ENCODE measurements at places on chromosomes 3 and 15.

DNA sequence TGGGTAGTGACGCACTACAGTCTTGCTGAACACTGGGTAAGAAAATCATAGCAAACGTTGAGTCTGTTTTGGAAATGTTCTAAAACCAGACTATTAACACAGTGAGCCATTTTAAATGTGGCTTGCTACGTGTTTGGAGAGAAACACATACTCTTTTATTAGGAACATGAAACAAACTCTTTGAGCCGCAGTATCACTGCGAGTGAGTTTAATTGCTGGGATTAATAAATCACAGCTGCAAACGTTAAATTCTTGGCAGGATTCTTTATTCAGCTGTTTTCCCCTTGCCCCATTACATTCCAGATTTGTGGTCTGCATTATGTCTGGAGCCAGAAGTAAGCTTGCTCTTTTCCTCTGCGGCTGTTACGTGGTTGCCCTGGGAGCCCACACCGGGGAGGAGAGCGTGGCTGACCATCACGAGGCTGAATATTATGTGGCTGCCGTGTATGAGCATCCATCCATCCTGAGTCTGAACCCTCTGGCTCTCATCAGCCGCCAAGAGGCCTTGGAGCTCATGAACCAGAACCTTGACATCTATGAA lies 33.6 kb downstream of the BTD start:
- H3K27me3 ChIP-seq, result peaks cover 4% of the 10 kb centered on the region
- no peak for DNase-seq
- H3K27ac ChIP-seq, result no peak overlapping the region
- H3K36me3 ChIP-seq, result no peaks in the 10 kb centered on the region

GRCh38 chr15:90716317-90716975 lies 700 bp upstream of the BLM start:
- H3K27me3 ChIP-seq, result no peaks in the 10 kb centered on the region
- peaks cover 43% of the 10 kb centered on the region for H3K4me1 ChIP-seq
- H3K4me3 ChIP-seq, result peak overlapping the region; percentile 83
- peaks cover 25% of the 10 kb centered on the region for H3K36me3 ChIP-seq
- no peak for DNase-seq

- DNase-seq, result no peak
- H3K4me1 ChIP-seq, result peaks cover 45% of the 10 kb centered on the region
- no peak overlapping the region for H3K27ac ChIP-seq
- H3K36me3 ChIP-seq, result peaks cover 76% of the 10 kb centered on the region
These were observed 39.8 kb downstream of the CD47 start for GRCh38 chr3:108051005-108051404.

GRCh38 chr3:58635371-58636285 lies 30.9 kb downstream of the FAM3D start:
- H3K4me1 ChIP-seq, result no peaks in the 10 kb centered on the region
- H3K4me3 ChIP-seq, result no peak overlapping the region
- H3K36me3 ChIP-seq, result no peaks in the 10 kb centered on the region
- no peak overlapping the region for H3K27ac ChIP-seq

DNA sequence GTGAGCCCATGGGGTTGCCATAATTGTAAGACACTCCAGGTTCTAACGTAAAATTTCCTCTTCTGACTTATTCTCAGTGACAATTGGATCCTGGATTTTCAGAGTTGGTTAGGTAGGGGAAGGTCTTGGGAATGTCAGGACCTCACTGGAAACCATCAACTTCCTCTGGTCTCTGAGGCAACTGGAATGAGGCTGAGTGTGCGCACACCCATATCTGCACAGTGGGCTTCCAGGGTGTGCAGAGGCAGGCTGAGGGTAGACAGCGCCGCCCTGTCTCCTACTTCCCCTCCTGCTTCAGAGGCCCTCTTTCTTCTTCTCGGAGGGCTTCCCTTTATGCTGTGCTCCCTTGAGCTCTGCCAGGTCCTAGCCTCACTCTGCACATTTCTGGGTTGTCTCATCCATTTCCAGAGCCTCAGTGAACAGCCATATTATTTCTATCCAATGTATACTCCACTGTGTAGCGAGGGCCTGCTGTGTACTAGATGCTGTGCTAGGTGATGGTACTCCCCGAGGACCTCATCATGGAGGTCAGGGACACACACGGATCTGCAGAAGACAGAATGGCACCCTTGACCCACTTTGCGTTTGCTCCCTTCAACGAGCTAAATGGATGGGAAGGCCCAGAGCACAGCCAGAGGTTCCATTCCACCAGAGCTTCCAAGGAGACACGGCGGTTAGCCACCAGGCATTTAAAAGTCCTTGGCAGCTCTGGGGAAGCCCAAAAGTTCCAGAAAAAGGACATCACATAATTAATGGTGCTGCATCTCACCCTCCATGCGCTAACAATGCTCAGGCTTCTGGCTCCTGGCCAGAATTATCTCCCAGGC lies 18.3 kb downstream of the ACAA1 start:
- peaks cover 32% of the 10 kb centered on the region for H3K36me3 ChIP-seq
- no peak overlapping the region for H3K4me3 ChIP-seq
- H3K4me1 ChIP-seq, result peaks cover 3% of the 10 kb centered on the region
- H3K27me3 ChIP-seq, result peaks cover 6% of the 10 kb centered on the region
- peak overlapping the region; percentile 71 for H3K27ac ChIP-seq

All from activated naive CD4-positive, alpha-beta T cell treated with anti-CD3 and anti-CD28 coated beads, Interleukin-2, amount 10 ng/mL, durations not matched to agents 7 days and 5 days (primary cell).